ENCODE measurements at places on chromosomes 2 and 18.
A peak's percentile ranks its signal among the peaks of the same experiment; 100 is the strongest.

DNA sequence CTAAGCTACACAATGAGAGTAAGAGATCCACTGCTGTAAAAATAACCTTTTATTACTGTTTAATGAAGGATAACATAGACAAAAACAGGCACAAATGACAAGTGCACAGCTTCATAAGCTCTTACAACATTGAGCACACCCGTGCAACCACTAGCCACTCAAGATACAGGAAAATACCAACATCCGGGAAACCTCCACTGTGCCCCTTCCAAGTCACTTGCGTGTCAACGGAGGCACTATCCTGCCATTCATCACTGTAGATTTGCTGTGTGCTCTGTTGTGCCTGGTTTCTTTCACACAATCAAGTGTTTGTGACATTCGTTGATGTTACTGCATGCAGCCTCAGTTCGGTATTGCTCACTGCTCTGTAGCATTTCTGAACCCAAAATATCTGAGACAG is 292.9 kb upstream of the MYT1L start:
- no peak for DNase-seq

DNA sequence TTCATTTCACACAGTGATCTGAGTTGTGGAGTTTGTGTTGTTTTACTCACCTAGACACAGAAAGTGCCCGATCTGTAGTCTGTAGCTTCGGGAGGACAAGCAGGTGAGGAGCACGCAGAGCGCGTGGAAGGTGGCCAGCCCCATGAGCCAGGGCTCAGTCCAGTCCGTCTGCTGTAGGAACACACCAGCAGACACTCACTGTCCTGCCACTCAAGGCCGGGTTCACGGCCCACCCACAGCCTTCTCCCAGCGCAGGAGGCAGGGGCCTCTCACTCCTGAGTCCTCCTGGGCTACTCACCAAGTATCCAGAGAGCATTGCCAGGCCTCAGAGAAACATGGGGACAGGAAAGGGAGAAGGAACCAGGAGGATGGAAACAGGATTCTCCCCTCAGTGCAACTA is 1.7 kb downstream of the TMEM18 start:
- no peak for DNase-seq

GRCh38 chr2:182917924-182918323 is 51.5 kb upstream of the FRZB start:
- no peak for DNase-seq

- no peak for DNase-seq
These were observed 374.2 kb downstream of the TDRD15 start for GRCh38 chr2:21498016-21498415.

DNA sequence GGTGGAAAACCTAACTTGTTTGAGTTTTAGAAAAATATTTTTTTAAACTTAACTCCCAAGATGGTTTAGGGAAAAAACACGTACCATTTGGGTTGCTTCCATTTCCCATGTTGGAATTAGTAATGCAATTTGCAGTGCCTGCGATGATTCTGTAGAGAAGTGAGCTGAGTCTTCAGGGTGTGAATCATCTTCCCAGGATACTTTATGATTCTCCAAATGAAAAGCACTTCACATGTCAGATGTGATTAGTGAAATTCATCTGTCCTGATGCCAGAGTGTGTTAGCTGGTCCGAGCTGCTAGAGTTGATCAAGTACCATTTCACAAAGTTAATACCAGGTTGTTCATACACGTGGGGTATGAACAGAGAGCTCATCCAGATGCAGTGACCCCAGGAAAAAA is 59.1 kb downstream of the ACOXL start:
- no peak for DNase-seq

DNA sequence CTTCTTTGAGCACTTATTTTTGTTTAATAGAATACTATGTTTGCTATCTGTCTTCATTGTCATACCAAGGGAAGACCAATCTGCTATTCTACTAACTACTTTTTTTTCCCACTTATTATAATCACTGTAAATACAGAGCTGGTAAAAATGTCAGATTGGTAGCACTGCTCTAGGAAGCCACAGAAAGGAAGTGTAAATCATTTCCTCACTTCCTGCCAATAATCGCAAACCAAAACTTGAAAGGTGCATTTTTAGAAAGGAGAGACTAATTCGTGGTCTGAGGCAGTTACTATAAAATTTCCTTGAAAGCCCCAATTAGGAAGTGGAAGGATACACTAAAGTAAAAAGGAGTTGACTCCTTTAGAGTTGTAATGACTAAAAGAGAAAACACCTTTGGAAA is 13.9 kb upstream of the THSD7B start:
- DNase-seq: no peak

DNA sequence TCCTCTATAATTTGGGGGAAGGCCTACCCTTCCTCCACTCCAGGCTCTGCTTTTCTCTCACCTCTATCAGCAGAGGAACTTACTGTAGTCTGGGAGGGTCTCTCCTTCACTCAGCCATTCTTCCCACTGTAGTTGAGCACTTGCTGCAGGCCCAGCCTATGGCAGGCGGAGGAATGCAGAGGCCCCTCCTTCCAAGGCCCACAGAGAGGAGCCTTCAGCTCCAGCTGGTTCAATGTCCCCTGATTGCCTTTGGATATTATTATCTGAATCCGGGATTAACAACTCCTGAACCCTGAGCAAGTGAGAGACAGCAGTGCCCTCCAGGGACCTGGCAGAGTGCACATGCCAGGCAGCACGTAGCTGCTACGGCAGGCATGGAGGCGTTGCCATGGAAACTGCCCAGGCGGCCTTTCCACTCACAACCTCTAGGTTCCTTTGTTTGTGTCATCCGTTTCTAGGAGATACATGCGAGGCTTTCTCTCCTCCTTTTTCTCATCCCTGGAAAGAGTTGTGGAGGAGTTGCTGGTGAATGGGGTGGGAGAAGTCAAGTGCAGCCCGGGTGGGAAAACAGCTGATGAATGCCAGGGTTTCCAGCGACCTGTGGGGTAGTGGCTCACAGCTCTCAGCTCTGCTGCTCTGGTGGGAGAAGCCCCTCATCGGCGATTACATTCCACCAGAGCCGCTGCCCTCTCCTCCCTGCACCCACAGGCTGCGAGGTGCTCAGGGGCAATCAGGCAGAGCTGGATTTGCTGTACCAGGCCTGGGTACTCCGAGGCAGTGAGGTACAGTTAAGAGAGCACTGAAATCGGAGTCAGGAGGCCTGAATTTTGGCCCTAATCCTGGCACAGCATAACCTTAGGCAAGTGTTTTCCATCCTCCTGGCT is 55.3 kb upstream of the HK2 start:
- no peak for DNase-seq

- no peak for DNase-seq
These were observed 58.4 kb upstream of the REL start for GRCh38 chr2:60822987-60823386.

DNA sequence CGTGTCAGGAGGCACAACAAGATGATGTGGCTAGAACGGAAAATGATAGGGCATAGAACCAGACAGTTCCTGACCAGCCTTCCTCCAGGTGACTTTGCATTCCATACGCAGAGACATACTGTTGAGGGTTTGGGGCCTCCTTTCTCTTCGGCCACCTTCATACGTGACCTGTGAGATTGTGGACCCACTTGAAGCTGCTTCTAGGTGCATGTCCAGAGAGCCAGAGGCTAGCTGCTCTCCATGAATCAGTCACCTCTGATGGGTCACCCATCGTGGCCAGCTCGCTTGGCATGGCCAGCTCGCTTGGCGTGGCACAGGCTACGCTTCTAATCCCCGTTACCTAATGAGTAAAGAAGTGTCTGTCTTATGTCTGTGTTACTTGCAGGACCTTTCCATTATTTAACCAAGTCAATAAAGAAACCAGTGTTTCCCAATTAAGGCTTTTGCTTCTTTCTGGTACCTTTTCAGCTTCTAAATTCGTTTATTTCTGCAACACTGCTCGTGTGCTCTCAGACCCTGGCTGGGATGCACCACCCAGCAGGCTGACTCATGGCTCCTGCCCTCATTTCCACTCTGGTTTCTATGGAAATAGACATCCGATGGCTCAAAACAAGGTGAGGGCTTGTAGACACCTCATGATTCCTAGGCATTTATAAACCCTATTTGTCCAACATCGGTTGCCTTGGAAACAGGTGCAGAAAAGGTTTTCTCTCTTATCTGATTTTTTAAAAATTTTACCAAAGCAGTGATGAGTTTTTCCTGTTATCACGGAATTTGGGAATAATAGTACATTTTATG is 86.7 kb upstream of the B3GNT7 start:
- DNase-seq: no peak

DNA sequence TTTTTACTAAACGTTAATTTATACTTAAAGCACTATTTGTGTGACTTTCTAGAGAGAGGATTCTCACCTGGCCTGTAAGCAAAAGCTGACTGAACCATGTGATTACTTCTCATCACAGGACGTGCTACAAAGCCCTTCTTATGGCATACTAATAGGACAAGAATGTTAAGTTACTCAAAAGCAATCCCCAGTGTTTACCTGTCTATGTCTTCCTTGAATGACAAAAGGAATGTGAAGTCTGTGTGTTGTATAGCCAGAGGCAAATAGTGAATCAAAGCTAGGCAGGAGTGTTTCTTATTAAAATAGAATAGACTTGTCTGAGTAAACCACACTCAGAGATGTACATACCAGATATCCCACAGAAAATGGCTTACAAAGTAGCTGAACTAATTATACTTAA is 1465.5 kb downstream of the SUCLG1 start:
- no peak for DNase-seq

DNA sequence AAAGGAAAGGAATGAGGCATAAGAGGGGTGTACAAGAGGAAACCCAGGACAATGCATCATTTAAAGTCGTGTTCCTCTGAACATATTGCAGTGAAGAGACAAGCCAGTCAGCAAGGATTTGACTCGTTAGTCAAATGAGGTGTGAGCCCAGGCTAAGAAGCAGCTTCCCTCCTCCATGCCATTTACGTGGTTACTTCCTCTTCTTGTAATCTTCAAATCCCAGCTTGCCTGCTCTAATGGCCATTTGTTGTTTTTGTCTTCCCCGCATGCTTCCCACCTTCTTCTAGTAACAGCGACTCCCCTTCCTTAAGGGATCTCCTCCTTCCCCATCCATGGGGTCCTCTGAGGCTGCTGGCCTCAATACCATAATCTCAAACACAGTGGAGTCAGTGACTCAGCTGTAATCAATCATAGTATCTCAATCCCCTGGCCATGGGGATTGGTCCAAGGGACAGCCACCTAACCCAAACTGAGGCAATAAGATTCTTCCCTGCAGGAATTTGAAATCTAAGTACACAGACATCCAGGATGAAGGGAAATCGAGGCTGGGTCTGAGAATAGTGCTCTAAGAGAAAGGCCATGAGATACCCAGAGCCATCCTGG is 37.6 kb downstream of the SLC14A1 start:
- no peak for DNase-seq

DNA sequence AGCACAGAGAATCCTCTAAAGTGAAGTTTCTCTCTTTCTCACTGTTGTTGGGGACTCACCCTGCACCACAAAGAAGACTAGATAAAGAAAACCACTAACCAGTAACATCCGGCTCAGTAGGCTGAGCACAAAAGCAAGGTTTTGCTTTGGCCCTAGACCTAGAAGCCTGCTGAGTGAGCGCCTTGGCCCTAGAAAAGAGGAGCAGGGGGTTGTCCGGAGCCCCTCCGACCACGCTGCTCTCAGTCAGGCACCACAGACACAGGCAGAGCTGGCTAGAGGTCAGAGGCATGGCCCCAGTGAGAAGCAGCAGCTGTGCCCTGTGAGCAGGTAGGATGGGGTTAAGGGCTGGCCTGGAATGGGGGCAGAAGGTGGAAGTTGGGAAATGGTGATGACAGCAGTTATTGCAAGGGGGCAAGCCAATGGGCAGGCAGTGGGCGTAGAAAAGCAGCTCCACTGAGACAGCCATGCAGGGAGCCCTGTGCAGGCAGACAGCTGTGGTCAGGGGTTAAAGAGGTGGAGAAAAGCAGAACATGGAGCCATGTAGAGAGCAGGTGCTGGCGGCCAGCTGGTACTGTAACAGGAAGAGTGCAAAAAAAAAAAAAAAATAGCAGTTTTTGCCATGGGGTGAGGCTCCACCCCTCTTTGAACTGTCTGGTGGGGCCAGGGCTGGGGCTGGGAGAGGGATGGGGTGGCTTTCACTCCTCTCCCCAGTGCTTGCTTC is 36.9 kb upstream of the SLC14A1 start:
- peak; percentile 25 for DNase-seq

DNA sequence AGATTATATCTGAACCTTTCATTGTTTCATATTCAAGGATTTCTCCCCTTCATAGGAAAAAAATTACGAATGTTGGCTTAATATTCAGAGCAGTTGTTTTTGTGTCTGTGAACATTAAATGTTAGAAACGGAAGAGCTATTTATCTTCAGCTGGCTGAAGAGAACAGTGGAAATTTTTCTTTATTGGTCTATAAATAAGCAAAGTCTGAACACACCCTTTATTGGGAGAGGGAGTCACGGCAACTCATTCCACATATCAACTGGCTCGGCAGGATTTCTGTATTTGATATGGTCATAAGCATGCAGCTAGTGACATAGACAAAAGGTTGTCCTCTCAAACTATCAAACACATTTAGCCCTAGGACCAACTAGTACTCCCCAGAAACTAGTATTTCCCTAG is 468.4 kb upstream of the HNRNPA3 start:
- no peak for DNase-seq
